ENCODE measurements at places on chromosomes 1 and 21.

DNA sequence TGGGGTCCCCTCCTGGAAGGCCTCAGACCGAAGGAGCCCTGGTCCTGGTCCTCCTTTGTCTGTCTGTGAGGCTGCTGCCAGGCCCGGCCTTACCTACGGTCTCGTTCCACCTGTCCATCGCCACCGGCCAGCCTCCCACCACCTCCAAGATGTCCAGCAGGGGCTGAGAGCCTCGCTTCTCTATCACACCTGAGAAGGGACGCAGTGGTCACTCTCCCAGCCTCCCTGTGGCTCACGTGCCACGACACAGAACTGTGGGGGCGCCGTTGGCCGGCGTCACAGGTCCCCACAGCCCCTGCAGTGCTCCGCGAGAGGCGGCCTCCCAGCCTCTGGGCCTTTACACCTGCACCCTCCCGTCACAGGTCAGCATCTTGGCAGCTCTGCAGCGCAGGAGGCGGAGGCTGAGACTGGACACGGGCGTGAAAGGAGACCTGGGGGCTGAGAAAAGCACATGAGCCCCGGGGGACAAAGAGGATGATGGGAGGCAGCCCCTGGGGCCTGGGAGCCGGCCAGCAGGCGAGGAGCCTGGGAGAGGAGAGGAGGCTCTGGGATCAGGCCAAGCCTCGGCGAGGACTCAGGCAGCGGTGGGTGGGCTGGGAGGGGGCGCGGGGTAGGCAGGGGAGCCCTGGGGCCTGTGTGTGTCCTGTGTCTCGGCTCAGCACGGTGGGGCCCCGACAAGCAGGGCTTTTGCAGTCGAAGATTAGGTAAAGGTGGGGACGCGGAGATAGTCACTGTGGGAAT, 20.5 kb downstream of the PRXL2B start:
- no peak for DNase-seq

- no peak for DNase-seq
These were observed 14.0 kb upstream of the RAP1A start for GRCh38 chr1:111605576-111605975.

GRCh38 chr1:220271706-220272046, 577 bp downstream of the RAB3GAP2 start:
- DNase-seq: no peak

GRCh38 chr1:6172549-6172948, 7.6 kb downstream of the CHD5 start:
- DNase-seq: no peak

GRCh38 chr21:16532840-16533239, 803.1 kb downstream of the USP25 start:
- DNase-seq: no peak

DNA sequence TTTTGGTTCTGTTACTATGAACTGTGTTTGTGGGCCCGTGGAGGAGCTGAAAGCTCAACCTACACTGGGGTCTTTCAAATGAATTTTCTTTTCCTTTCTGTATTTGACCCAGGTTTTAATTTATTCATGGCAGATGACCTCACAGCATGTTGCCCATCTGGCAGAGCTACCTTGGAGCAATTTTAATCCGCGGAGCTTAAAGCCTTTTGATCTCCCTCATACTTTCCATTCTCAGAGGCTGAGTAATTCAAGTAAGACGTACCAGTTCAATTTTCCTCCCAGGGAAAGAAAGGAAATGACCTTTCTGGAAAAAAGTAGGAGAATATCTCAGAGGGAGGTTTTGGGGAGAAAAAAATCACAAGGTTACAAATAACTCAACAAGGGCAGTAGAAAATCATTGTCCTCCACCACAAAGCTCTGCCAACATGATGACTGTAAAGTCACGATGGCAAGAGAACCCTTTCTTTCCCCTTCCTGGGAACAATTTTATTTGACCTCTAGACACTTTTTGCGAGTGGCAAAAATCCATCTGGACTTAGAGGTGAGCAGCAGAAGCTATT, 21.6 kb upstream of the PCP4 start:
- no peak for DNase-seq

DNA sequence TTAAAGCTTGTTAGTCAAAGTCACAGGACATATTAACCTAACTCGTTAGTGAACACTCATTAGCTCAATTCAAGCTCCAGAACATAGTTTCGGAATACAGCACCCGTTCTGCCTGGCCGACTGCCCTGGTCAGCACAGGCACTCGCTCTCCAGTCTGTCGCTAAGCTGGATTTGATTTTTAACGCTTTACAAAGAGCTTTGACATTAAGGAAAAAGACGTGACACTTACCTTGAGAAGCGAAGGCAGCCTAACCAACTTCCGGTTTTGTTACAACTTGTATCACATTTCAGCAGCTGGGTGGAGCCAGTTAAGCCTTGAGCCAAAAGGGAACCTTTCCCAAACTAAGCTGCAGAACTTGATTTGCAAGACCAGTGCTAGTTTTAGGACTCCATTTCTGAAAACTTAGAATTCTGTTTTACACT, at the start of gene FRRS1:
FRRS1 (minus strand) TSS at position 258 of the 423 bp plus-strand sequence. CDS start 17,867 bp downstream, outside the sequence.
- DNase-seq: peak; percentile 20

DNA sequence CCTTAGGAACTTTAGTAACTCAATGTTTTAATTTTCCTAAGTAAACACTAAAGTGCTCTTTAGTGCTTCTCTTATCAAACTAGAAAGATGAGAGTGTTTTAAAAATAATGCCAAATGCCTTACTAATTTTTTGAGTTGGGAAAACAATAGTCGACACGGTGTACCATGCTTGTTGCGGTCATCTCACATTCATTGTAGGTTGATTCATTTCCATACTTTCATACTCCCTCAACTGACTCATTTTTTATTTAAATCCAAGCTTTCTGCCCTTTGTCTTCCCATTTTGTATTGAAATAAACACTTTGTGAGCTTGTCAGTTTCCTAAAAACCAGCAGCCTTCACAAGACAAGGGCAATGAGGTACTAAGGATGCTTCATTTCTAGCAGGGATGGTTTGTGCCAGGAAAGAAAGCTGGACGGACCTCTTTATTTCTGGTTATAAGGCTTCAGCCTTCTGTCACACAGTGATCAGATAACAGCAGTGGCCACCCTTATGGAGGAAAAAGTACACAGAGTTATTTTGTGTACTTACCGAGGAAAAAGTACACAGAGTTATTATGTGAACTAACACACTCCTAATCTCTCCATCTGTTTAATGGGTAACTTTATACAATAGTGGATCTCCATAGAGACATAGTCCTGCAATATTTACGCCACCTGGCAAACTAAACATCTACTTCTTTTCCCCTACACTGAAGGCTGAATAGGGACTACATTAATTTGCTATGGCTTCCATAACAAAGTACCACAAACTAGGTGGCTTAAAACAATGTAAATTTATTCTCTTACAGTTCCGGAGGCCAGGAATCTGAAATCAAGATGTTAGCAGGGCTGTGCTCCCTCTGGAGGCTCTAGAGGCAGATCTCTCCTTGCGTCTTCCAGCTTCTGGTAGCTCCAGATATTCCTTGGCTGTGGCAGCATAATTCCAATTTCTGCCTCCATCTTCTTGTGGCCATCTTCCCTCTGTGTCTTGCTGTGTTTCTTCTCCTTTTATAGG, 13.0 kb upstream of the CCDC190 start:
- DNase-seq: no peak

DNA sequence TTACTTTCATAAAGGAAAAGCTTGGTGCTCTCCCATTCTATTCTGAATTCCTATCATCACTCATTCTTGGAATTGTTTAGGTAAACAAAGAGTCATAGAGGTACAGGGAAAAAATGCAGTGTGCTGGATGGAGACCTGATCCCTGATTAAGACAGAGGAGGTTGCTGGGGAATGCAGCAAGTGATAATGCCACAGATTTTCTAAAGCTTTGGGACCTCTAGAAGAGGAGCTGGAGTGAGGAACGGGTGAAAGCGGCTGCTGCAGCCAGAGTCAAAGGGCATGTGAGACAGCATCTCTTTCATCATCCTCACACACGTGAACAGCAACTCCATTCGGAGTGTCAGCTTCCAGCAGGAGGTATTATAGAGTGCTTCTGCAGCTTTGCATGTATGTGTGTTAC, 54.9 kb upstream of the DIPK1A start:
- peak; percentile 18 for DNase-seq

- DNase-seq: no peak
These were observed 10.6 kb upstream of the RGS18 start for GRCh38 chr1:192147696-192148095.

DNA sequence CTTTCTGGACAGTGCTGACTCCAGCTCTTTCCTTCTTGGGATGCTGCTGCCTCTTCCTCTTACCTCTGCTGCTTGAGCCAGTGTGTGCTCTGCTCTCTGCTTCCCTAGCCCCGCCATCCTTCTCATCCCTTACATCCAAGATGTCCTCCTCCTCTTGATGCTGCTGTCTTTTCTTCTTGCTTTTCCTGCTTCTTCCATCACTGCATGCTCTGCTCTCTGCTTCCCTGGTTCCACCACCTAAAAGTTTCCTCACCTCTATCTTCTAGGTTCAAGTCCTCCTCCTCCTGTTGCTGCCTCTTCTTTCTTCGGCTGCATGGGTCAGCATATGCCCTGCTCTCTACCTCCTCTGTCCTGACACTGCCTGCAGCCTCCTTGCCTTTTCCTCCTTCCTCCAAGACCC, 3.4 kb downstream of the NAXE start:
- no peak for DNase-seq

DNA sequence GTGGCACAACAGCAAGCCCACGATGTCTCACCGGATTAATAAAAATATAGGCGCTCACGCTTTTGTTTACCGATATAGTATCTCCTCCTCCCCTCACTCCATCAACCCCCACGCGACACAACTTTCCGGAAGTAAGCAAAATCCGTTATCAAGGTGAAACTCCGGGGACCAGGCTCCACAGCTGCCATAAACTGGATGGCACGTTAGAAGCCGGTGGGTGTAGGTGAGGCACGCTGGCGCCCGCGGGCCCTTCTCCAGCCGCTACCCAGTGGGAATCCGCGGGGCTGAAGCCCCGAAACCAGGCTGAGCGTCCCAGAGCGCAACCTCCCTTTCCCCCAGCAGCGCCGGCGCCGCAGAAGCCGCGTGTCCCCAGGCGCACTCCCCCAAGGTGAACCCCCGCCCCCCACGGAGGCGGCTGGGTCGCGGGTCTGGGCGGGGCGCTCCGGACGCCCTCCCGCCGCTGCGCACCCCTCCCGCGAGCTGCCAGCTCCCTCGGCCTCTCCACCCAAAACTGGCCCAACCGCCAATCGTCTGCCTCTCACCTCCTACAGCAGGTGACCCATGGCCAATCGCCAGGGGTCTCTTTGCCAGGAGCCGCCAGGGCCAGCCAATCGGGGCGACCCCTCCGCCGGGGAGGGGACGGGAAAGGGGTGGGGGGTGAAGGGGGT, 112.4 kb downstream of the OSBPL9 start:
- DNase-seq: peak; percentile 92

GRCh38 chr1:78274814-78275213, 216.0 kb upstream of the PTGFR start:
- no peak for DNase-seq

DNA sequence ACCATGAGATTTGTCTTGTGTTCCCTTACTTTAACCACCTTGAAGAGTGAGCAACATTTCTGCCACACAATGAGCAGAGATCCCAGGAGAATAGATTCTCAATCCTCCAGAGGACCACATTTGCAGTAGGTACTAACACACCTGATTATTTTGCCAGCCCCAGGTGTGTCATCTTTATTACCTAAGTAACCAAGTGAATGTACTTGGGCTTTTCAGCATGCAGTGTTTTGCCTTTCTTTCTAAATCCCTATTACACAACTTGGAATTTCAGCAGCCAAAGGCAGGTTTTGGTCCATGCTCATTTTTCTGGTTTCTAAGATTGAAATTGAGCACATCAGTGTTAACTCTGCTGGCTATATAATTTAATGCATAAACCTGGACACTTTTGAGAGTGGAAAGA, 43.2 kb upstream of the ST6GALNAC5 start:
- DNase-seq: no peak

DNA sequence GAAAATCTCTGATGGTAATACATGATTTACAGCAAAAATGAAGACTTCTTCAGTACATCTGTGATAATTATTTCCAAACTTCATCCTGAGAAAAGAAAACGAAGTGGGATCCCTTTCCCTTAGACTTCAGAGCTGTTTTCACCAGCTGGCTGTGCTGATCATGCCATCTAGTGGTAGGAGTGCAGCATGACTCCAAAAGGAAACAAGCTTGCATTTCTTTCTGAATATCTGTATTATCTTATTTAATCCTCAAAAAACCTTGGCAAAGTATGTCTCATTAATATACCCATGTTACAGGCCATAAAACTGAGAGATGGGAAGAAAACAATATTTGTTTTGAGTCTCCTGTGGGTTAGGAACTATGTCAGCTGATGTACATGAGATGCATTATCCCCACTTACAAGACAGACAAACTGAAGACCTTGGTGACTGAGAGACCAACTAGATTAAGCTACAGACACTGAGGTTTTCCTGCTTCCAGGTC, 9.8 kb upstream of the GJA8 start:
- DNase-seq: peak; percentile 36

GRCh38 chr21:14889080-14889810, 175.6 kb downstream of the NRIP1 start:
- DNase-seq: no peak

DNA sequence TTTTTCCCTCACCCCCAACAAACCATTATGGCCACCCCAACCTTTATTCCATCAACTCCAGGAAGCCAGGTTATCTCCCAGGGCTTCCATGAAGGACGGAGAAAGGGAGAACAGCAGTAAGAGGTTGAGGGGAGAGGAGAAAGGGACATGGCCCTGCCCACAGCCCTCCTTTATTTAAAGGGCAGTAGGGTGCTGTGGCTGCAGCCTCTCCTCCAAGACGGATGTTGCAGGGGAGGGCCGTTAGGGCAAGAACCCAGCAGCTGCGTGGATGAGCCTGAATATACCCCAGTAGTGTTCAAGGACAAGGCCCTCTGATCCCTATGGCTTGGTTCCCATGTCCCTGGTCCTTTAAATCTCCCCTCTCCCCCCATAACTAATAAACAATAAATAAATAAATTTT, 5.9 kb downstream of the RXFP4 start:
- no peak for DNase-seq

DNA sequence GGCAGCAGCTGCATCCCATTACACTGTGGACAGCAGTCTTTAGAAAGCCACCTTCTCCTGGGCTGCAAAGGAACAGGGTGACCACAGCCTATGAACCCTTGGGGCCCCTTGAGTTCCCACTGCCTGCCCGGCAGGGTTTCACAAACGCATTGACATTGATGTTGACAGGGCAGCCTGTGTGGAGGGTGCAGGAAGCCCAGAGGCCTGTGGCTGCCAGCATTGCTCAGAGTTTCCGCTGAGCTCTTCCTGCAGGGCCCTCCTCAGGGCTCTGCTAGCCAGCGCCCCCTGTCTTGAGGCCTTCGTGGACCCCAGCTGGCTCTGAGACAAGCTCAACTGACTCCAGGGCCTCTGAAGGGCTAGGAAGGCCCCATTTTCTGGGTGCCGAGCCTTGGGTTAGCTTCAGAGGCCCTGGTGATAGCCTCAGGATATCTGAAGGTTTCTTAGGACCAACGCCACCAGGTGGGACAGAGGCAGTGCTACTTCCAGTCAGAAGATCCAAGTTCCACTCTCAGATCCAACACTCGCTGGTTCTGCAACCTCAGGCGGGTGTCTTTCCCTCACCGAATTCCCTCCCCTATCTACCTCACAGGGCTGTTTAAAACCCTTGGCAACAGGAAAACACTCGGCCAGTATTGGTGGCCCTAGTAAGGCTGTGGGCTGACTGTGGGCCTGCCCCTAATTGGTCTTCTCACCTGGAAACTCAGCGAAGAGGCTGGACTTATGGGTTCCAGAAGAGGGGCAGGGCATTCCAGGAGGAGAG, 27.2 kb upstream of the EPS8L3 start:
- DNase-seq: no peak

GRCh38 chr21:17454315-17455027, 58.4 kb upstream of the CXADR start:
- no peak for DNase-seq

GRCh38 chr1:151221616-151222015, 23.3 kb downstream of the PIP5K1A start:
- no peak for DNase-seq

All from HuH-7.5 (cell line).